ENCODE measurements at places on chromosomes 7 and 10. TPM values are rescaled to one million over a fixed set of nuclear protein-coding genes. Genes with fewer than 3 reads are reported as not detected.

DNA sequence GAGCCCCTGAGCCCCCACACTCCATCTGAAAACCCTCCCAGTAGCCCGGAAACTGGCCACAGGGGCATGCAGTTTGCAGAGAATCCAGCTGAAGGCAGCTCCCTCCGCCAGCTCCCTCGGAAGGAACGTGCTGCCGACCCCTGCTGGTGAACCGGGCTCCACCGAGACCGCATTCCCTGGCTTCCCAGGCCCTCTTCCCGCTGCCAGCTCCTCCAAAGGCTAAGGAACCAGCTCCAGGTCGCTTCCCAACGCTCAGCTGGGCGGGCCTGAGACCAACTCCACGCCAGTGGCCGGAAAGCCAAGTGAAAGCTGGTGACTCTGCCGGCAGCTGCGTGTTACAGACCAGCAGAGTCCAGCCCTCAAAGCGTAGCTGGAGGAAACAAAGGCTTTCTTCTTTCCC is 35.8 kb downstream of the GPER1 start:
- DNase-seq: no peak
- H3K27me3 ChIP-seq: no peaks in the 10 kb centered on the region
- no peak overlapping the region for H3K27ac ChIP-seq

DNA sequence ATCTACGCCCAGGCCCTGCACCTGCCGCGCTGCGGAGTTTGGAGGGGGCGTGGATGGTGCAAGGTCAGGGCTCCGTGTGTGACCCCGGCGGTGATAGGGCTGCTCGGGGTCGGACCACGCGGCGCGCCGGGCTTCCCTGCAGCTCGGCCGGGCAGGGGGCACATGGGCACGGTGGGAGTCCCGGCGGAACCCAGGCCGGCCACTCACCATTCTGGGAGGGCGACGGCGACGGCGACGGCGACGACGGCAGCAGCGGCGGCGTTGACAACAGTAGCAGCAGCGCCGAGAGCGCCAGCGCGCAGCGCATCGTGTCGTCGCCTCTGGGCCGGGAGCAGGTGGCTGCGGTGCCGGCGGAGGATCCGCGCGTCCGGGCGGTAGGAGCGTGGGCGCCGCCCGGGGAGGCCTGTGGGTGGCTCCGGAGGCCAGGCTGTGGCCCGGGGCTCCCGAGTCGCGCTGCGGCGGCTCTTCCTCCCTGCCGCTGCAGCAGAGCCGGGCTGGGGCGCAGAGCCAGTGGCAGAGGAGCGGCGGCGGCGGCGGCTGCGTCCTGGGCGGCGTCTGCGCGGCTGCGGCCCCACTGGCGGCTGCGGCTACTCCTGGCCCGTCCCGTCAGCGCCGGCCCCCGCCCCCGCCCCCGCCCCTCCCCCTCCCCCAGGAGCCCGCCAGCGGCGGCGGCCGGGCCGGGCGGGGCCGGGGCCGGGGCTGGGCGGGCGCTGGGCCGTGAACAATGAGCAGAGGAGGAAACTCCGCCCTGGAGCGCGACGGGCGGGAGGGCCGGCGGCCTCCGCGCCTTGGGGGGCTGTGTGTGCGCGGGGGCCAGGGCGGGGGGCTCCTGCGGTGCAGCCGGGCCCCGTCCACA is at the start of gene PODXL:
TSS of gene PODXL (minus strand) at position 576 of the 856 bp plus-strand sequence. CDS start at position 307, 269 bp downstream.
- peak within 1 kb of the TSS; percentile 53 for H3K4me3 ChIP-seq
- peaks cover 11% of the 10 kb centered on the region for H3K4me1 ChIP-seq
- no peak for DNase-seq
- H3K36me3 ChIP-seq: no peaks in the 10 kb centered on the region
- peaks cover 20% of the 10 kb centered on the region for H3K27me3 ChIP-seq
- no peak within 1 kb of the TSS for H3K27ac ChIP-seq

GRCh38 chr7:155324918-155325235 is 27.2 kb downstream of the INSIG1 start:
- H3K27ac ChIP-seq: no peak overlapping the region
- DNase-seq: no peak
- no peaks in the 10 kb centered on the region for H3K36me3 ChIP-seq
- H3K27me3 ChIP-seq: peaks cover 3% of the 10 kb centered on the region
- H3K4me1 ChIP-seq: no peaks in the 10 kb centered on the region
- no peak overlapping the region for H3K4me3 ChIP-seq

DNA sequence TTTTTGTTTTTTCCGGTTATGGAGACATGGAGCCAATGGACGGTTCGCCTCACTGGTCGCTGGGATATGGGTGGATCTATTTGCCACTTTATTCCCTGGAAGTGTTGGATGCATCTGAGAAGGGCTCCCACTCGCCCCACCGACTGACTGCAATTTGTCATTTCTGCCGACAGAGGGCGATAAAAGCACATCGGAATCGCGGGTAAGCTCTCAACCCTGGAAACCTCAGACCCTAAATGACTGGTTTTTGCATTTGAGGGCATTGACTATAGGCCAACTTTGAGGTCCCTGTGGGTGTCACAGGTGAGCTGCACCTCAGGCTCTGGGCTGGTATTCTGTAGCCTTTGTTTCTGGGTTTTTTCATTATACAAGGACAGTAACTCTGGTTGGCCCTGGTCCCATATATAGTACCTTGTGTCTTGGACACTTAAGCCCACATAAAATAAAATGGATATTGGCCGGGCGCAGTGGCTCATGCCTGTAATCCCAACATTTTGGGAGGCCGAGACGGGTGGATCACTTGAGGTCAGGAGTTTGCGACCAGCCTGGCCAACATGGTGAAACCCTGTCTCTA is 11.9 kb upstream of the OPALIN start:
- H3K36me3 ChIP-seq: no peaks in the 10 kb centered on the region
- peak; percentile 56 for DNase-seq
- no peaks in the 10 kb centered on the region for H3K27me3 ChIP-seq
- no peak overlapping the region for H3K27ac ChIP-seq
- peaks cover 17% of the 10 kb centered on the region for H3K4me1 ChIP-seq

GRCh38 chr7:22781230-22781711 is 41.4 kb downstream of the TOMM7 start:
- no peaks in the 10 kb centered on the region for H3K36me3 ChIP-seq
- DNase-seq: no peak
- H3K27ac ChIP-seq: no peak overlapping the region
- H3K4me1 ChIP-seq: no peaks in the 10 kb centered on the region

DNA sequence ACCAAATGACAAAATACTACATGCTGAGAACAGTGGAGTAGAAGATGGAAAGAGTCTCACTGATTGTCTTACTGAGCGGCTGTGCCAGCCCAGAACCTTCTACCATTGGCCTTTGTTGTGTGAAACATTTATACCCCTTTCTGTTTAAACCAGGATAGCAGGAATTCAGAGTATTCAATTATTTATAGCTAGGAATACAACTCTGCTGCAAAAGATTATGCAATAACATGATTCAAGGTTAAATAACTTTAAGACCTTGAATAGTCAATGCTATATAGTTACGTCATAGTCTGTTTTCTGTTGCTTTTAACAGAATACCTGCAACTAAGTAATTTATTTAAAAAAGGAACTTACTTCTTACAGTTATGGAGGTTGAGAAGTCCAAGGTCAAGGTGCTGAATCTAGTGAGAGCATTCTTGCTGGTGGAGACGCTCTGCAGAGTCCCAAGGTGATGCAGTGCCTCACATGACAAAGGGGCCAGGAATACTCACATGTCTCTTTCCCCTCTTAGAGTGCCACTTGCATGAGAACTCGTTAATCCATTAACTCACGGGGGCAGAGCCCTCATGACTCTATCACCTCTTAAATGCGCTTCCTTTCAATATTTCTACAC is 371.8 kb downstream of the MDFIC start:
- H3K4me3 ChIP-seq: no peak overlapping the region
- no peaks in the 10 kb centered on the region for H3K36me3 ChIP-seq
- H3K27ac ChIP-seq: no peak overlapping the region
- DNase-seq: no peak

- no peak overlapping the region for H3K4me3 ChIP-seq
- peak overlapping the region; percentile 80 for H3K27ac ChIP-seq
- DNase-seq: peak; percentile 80
These were observed 30.9 kb upstream of the FAM133B start for GRCh38 chr7:92621026-92621540.

- H3K4me3 ChIP-seq: peak overlapping the region; percentile 23
- H3K36me3 ChIP-seq: no peaks in the 10 kb centered on the region
- no peaks in the 10 kb centered on the region for H3K27me3 ChIP-seq
- H3K4me1 ChIP-seq: no peaks in the 10 kb centered on the region
- DNase-seq: no peak
These were observed 353.8 kb downstream of the GPR37 start for GRCh38 chr7:124411796-124412195.

GRCh38 chr7:131014906-131015656 is 281.1 kb upstream of the KLF14 start:
- no peaks in the 10 kb centered on the region for H3K27me3 ChIP-seq
- DNase-seq: no peak
- no peak overlapping the region for H3K4me3 ChIP-seq
- peak overlapping the region; percentile 48 for H3K27ac ChIP-seq

Gene GPR85
- total RNA-seq: not detected

Gene ODAD2
- total RNA-seq: not detected

Gene TUBAL3
- not detected for total RNA-seq

Gene FAM241B
- 29.1 TPM for total RNA-seq

Gene KIAA1549
- total RNA-seq: 14.1 TPM

Gene DTX2
- 27.4 TPM for total RNA-seq

Gene ZNF736
- total RNA-seq: 29.0 TPM

Gene LZTS2
- total RNA-seq: 65.5 TPM
